ENCODE measurements at places on chromosomes 3 and 15.

DNA sequence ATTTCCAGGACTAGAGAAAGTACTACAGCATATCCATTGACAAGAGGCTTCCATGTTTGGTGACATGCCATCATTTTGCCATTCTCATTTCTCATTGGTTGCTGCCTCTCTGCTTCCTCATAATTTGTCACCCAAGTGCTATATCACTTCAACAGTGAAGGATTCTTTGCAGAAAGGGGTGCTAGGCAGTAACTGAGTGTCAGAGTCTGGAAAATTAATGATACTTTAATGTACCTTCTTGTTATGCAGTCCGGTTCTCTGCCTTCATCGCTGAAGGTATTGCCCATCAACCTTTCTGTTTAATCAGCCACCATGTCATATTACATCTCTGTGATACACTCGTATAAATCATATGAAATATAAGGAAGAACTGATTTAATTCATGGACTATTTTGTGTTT is 550.3 kb downstream of the ROBO2 start:
- no peak for DNase-seq

DNA sequence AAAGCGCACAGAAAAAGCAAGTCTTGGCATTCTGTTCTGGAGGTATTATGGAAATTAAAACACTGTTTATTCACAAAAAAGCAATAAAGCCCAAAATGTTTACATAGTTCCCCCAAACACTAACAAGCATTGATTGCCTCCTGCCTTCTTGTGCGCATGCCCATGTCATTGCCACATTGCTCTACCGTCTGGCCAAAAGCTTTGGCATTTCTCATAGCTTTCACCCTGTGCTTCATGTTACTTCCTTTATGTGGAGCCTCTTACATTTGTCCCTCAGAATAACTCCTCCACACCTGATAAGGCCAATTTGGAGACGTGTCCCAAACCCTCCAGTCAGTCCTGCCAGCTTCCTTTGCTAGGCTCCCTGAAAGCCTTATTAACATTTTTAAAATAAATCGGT is 680.8 kb downstream of the GBE1 start:
- DNase-seq, result no peak

DNA sequence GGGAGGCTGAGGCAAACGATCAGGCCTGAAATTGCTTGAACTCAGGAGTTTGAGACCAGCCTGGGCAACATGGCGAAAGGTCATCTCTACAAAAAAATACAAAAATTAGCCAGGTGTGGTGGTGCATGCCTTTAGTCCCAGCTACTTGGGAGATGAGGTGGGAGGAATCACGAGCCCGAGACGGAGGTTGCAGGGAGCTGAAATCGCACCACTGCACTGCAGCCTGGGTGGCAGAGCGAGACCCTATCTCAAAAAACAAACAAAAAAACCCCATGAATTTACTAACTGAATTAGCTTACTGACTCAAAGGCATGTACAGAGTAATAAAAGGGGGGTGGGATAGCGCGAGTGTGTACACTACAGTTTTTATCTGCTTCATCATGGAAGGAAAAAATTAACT is 19.3 kb downstream of the ARF4 start:
- no peak for DNase-seq

GRCh38 chr3:115523458-115523857 is 99.9 kb upstream of the GAP43 start:
- DNase-seq, result no peak

DNA sequence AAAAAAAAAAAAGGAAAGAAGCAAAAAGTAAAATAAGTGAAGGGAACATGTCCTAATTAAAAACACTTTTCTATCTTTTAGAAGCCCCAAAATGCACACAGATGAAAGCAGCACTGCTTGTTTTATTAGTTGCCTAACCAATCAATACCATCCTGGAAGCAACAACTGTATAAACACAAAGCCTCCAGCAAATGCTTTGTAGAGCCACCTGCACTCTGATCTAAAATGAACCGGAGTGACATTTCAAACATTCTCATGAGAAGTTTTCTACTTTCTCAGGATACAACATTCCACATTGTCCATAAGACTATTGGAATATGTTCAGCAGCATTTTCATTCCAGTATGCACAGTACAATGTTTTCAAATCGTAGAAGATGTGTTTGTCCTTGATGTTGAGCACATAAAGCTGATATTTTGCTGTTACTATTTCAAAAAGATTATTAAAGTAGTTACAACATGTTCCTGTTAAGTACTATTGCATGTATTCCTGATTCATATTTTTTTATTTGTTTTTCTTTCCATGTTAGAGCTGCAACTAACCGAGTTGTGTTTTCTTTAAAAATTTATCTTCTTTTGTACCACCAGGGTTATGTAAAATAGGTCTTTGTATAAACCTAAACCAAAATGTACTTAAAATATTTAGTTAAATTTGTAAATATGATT is 50.3 kb upstream of the PLSCR5 start:
- DNase-seq, result no peak

DNA sequence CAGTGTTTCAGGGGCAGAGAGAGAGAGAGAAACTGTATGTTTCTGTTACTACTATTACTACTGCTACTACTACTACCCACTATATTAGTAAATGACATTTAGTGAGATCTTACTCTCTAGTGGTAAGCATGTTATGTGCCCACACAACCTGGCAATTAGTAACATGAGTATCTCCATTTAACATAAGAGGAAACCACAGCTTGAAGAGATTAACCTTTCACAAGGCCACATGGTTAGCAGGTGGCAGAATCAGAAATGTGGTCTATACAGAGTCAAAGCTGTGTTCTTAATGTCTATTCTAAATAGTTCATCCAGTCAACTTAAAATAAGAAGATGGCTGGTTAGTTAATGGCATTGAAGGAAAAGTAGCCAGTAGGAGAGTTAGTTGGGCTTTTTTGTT is 961.6 kb downstream of the MCTP2 start:
- no peak for DNase-seq

- no peak for DNase-seq
Observed at GRCh38 chr3:45064512-45065372, 38.6 kb downstream of the CLEC3B start.

DNA sequence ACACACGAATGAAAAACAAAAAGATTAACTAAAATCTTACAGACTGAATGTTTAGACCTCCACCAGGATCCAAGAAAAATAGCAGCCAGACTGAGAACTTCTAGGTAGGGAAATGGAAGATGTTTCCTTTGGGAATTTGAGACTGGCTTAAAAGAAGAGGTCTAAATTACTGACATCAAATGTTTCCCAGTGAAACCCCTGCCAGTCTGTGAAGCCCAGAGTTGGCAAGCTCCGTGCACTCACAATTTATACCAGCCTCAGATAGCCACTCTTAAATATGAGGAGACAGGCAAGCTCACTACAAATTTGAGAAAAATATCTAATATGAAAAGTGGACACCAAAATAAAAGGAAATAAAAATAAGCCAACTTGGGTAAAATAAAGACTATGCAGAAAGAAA is 700.5 kb upstream of the ZNF385D start:
- DNase-seq, result no peak

GRCh38 chr15:48653913-48654670 is 8.6 kb upstream of the FBN1 start:
- DNase-seq, result no peak

DNA sequence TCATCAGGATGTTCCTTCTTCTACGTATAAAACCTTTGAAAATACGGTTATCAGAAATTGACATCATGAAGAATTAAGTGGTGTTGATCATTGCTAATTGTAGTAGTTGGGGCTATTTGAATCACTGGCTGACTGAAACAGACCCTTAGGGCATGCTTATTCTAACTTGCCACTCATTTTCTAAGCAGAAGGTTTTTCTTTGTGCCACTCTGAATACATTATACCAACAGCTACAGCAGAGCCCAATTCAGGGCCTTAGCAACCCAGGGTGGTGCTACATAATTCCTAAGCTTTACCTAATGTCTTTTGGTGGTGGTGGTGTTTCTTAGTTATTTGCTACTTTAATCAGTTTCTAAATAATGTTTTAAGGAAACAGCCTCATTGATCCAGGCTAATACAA is 524.2 kb downstream of the NLGN1 start:
- DNase-seq, result no peak

DNA sequence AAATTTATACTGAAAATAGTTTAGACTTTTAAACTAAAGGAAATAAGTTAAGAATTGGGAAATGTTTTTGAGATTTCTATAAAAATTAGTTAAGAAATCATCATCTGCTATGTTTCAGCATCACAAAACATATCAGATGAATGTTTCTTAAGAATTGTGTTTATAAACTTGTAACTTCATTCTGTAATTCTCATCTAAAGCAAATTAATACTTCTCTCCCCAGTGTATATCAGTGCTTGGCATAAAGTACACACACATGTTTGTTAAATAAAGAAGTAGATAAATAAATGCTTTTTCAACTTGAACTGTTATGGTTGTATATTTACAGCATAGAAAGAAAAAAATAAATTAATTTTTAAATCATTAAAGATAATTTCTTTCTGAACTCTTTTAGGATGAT is 245.9 kb upstream of the SLITRK3 start:
- DNase-seq, result no peak

GRCh38 chr15:40927495-40927872 is 1.7 kb upstream of the DLL4 start:
- DNase-seq, result no peak

DNA sequence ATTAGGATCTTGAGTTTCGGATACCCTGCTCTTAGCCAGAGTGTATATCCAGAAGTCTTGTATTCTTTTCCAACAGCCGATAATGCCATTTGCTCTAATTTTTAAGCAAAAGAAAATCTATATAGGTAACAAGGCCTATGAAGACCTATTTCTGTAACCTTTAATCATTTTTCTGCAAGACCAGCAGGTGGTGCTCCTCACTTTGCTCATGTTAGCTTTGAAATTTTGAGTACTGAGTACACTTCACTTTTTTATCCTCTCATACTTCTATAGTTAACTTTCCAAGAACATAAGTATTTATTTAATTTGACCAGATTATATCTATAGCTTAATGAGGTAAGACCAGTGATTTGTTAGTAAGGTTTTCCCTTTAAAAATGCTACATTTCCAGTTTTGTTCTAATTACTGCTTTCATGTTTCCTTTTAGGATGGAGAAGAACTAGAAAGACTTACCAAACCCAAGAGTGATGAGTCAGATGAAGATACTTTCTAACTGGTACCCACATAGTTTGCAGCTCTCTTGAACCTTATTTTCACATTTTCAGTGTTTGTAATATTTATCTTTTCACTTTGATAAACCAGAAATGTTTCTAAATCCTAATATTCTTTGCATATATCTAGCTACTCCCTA is 20.5 kb downstream of the SLC35A5 start:
- no peak for DNase-seq

GRCh38 chr15:29345549-29346525 is 76.2 kb upstream of the NSMCE3 start:
- DNase-seq, result no peak

DNA sequence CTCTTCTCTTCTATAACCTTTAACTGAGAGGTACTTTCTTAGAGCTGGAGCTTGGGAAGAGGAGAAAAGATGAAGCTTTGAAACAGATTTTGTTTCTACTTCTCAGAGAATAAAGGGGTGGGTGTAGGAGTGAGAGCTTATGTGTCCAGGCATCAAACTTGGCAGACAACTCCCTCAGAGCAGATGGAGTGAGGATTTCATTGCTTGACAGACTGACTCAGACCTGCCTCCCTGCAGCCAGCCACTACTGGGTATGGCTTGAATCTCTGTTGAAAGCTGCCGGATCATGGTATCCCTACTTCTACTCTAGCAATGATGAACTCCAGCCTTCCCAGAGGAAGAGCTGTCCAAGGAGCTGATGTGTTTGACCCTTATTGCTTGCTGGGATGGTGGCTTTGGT is 36.7 kb downstream of the SYN2 start:
- DNase-seq, result no peak

- DNase-seq, result no peak
Observed at GRCh38 chr3:126979046-126979628, 3.8 kb upstream of the PLXNA1 start.

DNA sequence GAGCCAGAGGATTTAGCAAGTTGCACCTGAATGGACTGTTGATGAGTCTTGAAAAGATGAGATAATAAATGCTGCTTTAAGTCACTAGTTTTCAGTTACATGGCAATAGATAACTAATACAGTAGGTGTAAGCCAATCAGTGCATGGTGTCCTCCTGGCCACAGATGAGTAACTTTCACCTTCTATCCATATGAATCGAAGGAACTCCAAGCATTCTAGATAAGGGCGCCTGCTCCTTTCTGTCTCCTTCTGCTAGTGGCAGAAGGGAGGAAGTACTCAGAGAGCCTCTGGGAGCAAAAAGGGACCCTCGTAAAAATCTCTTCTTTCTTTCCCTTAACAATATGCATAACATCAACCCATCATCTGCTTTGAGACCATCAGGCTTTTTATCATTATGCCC is 37.3 kb downstream of the TM6SF1 start:
- DNase-seq, result no peak

DNA sequence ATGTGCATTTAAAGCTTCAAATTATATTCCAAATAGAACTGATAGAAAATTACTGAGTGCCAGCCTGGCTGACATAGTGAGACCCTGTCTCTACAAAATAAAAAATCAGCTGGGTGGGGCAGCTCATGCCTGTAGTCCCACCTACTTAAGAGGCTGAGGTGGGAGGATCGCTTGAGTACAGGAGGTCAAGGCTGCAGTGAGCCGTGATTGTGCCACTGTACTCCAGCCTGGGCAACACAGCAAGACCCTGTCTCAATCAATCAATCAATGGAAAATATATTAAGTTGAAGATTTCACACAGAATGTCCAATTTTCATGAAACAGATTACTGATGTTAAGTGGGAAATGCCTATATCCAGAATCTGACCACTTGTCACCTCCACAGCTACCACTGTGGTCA is 4.1 kb downstream of the MON1A start:
- DNase-seq, result no peak

DNA sequence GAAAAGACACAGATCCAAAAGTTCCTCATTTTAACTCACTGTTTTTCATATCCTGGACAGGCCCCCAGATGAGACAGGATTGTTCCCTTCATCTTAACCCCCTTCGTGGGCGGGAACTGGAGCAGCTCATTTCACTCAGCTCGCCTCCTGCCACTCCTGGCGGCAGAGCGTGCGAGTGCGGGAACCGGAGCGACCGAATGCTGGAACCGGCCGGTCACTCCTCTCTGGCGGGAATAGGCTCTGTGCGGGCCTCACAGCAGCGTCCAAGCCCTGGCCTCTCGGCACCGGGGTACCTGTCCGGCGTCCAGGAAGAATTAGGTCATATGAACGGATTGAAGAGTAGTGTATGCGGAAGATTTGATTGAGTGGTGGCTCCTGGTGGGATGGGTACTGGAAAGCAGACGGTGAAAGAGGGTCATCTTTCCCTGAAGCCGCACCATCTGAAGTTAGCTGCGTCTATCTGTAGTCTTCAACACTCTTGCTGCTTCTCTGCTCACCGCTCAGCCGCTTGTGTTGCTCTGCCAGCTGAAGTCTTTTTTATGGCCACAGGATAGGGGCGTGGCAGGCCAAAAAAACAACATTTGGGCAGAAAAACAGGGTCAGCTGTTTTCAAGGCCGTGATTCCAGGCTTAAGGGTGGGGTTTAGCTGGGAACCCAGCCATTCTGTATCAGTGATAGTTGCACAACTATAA is 42.3 kb upstream of the FXR1 start:
- DNase-seq, result no peak

GRCh38 chr15:52622791-52623190 is 54.0 kb upstream of the ARPP19 start:
- DNase-seq, result no peak

GRCh38 chr3:189103208-189103607 is 68.6 kb upstream of the TPRG1 start:
- DNase-seq, result no peak
